ENCODE measurements at places on chromosomes 5 and 9.

DNA sequence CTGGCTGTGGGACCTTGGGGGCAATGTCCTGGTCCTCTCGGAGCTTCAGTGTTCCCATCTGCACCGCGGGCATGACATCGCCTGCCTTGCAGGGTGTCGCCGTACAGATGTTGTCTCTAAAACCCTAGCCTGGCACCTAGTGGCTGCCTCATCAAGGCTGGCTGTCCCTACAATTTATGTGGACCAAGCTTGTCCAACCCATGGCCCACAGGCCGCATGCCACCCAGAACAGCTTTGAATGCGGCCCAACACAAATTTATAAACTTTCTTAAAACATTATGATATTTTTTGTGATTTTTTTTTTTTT lies 18.3 kb upstream of the ASS1 start:
- DNase-seq: no peak

GRCh38 chr9:78130004-78130403 lies 98.4 kb upstream of the GNAQ start:
- DNase-seq: no peak

DNA sequence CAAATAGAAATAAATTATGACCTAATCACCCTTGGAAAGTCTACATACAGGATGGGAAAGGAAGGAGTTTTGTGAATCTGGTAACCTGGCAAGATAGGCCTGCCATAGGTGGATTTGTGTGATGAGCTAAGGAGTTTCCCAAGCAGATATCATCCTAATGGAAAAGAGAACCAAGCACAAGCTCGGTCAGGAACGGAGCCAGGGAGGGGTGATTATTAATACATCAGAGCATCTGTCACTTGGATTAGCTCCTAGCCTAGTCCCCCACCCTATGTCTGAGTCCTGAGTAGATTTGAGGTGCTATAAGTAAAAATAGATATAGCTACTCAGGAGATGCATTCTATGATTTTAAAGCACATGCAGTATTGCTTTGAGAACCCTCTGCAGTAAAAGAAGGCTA lies 57.3 kb upstream of the SMARCA2 start:
- DNase-seq: no peak

DNA sequence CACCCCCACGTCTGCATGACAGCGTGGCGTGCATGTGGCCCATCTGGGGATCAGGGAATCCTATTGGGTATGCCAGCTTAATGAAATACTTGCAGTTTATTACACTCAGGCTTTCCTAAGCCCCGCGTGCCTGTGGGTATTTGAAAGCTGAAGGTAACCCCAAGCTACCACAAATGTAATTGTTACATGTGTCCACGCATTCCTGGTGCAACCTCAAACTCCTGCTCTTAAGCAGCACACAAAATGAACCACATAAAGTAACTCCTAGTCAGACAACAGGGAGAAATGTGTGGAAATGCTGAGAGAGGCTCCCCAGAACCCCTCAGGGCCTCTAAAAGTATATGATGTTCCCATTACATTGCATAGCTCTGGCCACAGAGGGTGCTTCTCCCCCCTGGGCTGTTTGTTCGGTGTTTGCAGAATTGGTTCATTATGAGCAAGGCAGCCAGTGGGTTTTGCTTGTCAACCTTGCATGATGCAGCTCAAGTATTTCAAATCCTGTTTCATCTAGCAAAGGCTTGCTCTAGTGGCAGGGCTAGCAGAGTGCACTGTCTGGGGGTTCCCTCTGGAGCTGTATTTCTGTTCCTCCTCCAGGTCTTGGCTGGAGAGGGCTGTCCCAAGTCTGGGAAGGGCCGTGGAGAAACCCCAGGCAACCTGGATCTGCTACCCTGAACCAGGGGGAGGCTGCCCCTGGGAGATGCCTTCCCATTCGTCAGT lies 1.8 kb upstream of the DCANP1 start:
- DNase-seq: no peak

GRCh38 chr9:38195737-38196161 lies 126.7 kb upstream of the SHB start:
- DNase-seq: no peak

GRCh38 chr9:96784021-96784420 lies 6.1 kb upstream of the ZNF510 start:
- no peak for DNase-seq

DNA sequence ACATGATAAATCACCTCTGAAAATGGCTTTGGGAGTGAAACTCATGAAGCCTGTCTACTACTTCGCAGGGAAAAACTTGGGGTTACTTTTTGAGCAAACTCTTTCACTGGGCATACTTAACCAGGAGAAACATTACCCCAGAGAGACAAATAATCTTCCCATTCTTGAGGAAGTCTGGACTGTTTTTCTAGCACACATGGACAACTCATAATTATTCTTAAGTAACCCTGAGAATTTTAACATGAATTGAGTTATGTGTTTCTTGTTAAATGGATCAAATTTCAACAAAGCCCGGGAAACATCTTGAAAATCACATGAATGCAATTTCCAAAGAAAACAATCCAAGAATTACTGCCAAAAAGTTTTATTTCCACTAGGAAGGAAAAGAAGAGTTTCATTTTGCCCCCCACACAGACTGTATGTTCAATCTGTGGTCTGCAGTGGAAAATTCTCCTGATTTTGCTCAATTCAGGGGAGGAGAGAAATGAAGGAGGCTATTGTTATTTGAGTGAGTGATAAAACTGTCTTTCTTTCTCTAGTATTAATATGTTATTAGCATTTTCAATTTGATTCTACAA lies 564.8 kb upstream of the CLINT1 start:
- no peak for DNase-seq

DNA sequence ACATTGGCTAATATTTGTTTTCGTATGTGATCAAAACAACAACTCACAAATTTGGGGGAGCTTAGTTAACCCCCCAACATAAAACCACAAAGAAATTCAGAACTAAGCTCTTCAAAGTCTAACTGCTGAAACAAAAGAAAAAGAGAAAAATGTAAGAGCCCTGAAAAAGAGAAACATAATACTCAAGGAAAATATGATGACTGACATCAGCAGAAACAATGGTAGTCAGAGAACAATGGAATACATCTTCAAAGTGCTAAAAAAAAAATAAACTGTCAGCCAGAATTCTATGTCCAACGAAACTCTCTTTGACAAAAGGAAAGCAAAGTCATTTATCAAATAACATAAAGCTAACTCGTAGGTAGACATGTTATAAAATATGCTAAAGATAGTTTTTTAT lies 566.3 kb upstream of the GRAMD2B start:
- DNase-seq: no peak

GRCh38 chr9:71859939-71860338 lies 51.1 kb downstream of the ABHD17B start:
- DNase-seq: no peak

DNA sequence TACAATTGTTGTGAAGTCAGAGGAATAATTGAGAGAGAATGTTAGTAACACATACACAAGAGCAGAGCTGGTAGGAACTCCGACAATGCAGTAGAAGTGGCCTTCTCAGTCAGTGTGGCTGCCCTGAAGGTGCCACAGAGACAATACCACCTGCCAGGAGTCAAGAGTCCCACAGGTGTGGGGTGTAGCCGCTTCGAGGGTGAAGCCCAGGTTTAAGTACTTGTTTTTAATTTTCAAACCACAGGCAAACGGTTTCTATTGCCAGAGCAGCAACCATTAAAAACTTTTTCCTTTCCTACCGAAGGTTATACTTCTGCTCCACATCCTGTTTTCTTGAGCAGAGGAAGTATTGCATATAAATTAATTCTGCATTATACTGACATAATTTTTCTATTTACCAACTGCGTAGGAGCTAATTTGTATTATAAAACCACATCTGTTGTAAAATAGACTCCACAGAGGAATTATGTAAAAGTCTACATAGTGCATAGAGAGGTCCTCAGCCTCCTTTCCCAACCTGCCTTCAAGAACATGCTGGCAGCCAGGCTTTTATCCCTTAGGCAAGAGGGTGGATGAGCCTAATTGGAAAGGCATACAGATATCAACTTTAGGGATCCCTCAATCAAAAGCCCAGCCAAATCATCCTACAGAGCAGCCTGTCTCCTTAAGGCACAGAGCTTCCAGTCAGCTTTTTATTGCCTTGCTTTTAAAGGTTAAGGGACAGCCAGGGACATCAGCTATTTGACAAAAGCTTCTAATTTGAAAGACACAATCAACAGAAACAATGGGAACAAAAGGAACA lies 12.9 kb upstream of the ACTBL2 start:
- DNase-seq: no peak

DNA sequence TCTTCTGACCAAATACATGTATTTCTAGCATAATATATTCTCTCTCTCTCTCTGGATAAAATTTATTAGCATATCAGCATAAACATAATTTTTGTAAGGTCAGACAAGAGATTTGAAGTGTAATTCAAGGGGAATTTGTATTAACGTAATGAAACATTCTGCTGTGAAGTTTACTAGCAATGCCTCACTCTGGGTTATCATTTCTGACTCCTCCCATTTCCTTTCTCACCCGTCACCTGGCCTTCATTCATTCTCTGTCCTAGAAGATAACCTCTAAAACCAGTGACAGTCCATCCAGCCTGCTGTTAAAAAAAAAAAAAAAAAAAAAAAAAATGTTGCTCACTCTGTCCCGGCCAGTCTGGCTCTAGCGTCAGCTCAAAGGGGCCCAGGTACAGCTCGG lies 27.1 kb downstream of the GRAMD2B start:
- no peak for DNase-seq

DNA sequence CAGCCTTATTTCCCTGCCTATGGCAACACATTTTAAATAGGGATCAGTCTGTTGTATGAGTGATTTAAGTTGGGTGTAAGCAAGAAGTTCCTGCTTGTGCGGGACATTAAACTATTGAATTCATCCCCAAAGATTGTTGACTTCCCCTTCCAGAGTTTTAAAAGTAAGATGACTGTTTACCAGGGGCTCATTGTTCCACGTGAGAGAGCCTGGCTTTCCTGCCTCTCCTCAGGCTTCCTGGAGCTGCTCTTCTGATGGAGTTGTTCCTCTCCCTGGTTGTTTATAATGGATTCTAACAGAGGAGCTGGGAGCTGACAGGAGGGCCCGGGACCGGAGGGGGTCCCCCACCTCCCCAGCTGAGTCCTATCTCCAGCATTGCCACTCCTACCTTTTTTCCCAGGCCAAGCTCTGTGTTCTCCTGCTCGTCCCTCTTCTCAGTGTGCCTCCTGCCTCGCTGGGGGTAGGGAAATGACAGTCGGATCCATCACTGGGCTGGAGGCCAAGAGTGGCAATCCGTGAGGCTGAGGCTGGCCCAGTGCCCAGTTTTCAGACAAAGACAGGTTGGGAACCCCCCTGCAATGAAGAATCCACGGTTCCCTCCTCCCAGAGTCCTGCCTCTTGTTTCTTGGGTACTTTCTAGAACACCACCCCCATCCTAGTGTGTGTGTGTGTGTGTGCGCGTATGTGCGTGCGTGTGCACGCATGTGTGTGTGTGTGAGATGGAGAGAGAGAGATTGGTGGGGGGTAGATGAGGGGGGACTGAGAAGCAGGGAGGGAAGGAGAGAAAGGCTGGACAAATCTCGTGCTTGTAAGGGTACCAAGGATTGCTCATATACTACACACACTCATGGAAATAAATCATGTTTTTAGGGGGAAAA lies 123.7 kb upstream of the NFIB start:
- no peak for DNase-seq
